ENCODE measurements at places on chromosomes 3 and 15.

DNA sequence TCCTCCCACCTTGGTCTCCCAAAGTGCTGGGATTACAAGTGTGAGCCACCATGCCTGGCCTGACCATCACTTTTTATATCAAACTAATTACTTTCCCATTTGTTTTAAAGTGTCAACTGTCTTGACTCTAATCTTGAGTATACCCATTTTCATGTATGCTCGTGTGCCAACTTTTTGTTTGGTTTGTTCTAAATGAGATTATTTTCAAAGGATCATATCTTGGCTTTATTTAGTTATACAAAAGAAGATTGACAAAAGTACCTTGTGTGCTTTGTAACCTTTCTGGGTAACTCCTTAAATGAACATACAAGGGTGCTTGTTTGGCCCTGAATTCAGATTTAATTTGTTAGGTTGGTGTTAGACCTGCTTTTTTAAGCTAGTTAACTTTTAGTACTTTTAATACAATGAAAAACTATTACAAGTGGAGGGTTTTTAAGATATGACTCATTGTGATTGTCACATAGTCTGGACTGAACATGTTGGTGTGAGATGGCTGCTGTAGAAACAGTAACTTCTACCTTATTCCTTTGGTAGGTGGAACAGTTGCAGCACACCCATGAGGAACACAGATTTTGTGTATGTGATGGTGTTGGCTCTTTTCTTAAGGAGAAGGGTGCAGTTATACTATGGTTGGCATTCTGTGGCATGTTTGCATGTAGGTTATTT is 10.7 kb downstream of the KIF23 start:
- DNase-seq = no peak

GRCh38 chr3:45566196-45566595 is 28.4 kb upstream of the LIMD1 start:
- DNase-seq = no peak

DNA sequence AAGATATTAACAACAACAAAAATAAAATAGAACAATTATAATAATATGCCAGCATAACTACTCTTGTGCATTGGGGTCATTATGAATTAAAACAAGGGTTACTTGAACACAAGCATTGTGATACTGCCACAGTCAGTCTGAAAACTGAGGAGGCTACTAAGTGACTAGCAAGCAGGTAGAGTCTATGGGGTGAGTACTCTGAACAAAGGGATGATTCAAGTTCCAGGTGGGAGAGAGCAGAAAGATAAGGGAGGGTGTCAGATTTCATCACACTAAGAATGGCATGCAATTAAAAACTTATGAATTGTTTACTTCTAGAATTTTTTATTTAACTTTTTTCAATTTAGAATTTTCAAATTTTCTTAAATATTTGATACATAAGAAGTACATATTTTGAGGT is 754.4 kb upstream of the GOLIM4 start:
- no peak for DNase-seq

DNA sequence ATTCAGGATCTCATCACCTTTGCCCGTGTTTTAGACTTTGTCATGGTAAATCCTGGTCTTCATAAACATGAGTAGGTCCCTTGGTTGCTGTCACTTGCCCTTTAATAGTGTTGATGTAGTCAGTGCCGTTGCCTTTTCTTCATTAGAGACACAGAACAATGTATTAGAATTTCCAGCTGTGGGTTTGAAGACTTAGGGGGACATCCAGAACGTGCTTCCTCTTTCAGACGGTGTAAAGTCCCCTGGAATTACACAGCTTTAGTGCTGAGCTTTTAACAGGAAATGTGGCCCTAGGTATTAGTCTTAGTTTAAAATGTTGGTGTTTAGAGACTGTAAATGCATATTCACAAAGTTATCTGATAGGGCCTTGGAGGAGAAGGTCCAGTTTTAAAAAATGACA is 8.8 kb upstream of the LRCH3 start:
- no peak for DNase-seq

GRCh38 chr3:3847994-3848922 is 49.0 kb downstream of the LRRN1 start:
- no peak for DNase-seq

- no peak for DNase-seq
Measured at GRCh38 chr3:197463279-197463678, 92.5 kb downstream of the BDH1 start.

GRCh38 chr3:181298421-181298820 is 308.9 kb upstream of the DNAJC19 start:
- no peak for DNase-seq

- no peak for DNase-seq
Measured at GRCh38 chr15:36577082-36577481, 2.3 kb upstream of the CDIN1 start.

DNA sequence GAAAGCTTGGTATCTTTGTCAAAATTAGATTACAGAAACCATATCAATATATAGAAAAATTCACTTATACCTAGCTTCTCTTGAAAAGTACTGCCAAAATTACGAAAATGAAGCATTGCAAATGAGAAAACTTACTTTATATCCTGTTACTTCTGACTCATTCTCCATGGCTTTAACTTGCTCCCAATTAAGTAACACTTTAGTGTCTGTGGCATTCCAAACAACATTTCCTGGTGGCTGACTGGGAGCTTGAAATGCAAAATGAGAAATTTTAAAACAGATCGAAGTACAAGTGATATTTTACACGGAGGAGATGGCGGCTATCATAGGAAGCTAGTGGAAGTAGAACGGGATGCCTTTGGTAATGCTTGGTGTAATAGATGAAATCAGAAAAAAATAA is 347.3 kb downstream of the CNTN3 start:
- DNase-seq = no peak

DNA sequence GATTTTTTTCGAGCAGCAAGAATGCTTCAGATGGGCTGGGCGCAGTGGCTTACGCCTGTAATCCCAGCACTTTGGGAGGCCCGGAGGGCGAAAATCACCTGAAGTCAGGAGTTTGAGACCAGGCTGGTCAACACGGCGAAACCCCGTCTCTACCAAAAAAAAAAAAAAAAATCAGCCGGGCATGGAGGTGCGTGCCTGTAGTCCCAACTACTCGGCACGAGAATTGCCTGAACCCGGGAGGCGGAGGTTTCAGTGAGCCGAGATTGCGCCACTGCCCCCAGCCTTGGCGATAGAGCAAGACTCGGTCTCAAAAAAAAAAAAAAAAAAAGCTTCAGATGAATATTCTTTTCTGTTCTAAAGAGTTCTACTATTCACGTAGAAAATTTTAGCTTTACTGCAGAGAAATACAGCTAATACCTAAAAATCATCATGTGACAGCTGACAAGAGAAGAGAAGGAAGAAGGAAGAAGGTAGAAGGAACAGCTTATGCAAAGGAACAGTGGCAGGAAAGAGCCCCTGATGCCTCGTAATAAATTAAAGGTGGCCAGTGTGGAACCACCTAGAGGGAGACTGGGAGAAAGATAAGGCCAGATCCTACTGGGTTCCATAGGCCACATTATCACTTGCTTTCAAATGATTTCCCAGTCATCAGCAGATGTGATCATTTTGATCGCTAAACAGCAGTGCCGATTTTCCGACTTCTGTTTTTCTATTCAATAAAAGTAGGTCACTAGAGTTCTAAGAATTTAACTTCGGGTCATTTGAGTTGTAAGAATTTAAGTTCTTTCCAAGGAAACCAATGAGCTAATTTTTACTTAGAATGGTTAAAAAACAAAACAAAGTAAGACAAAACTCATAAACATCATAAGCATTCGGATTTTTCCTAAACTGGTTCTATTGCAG is 1.5 kb downstream of the CMTM6 start:
- DNase-seq = no peak

DNA sequence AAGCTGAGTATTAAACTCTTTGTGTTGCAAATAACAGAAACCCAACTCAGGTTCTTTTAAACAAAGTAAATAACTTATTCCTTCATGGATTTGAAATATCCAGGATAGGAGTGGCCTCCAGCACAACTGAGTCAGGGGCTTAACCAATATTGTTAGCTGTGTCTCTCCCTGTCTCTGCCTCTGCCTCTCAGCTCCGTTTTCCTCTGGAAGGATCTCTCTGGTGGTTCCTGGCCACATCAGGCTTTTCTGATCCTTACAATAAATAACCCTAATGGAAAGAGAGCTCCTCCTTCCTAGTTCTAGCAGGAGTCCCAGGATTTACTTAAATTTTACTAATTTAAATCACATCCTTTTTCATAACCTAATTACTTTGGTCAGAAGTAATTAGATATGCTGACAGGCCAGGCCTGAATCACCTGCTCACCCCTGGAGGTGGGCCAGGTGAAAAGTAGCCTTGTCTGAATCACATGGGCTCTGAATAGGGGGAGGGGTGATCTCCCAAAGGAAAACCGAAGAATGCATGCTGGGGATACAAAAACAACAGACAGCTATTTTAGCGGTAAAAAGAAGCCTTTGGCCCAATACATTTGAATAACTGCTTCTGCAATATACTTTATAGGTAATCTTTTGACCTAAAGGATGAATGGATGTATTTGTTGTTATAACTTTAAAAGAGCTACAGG is 75.4 kb downstream of the REC114 start:
- no peak for DNase-seq

DNA sequence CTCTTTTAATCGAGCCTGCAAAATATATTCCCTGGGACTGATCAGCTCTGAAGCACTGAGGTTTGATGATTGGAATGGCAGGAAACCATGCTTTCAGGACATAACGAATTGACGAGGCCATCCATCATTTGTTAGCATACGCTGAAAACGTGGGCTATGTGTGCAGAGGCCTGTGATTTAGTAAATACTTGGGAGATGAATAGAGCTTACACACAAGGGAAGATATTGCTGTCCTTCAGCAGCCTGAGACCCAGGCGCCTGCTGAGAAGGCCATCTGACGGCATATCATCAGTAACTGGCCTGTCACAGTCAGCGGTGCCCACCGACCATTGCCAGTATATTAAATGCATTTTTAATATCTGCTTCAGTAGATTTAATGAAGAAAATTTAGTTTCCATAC is 16.2 kb downstream of the CDIN1 start:
- DNase-seq = no peak

- DNase-seq = no peak
Measured at GRCh38 chr3:4478261-4478660, 11.2 kb upstream of the SUMF1 start.

- DNase-seq = no peak
Measured at GRCh38 chr15:62534996-62535395, 369.9 kb upstream of the C2CD4B start.

- DNase-seq = no peak
Measured at GRCh38 chr15:22866079-22866478, 27.6 kb downstream of the NIPA2 start.

- DNase-seq = no peak
Measured at GRCh38 chr15:46766021-46766420, 951.3 kb upstream of the SEMA6D start.

GRCh38 chr3:69248436-69248835 is 126.0 kb upstream of the LMOD3 start:
- DNase-seq = no peak

DNA sequence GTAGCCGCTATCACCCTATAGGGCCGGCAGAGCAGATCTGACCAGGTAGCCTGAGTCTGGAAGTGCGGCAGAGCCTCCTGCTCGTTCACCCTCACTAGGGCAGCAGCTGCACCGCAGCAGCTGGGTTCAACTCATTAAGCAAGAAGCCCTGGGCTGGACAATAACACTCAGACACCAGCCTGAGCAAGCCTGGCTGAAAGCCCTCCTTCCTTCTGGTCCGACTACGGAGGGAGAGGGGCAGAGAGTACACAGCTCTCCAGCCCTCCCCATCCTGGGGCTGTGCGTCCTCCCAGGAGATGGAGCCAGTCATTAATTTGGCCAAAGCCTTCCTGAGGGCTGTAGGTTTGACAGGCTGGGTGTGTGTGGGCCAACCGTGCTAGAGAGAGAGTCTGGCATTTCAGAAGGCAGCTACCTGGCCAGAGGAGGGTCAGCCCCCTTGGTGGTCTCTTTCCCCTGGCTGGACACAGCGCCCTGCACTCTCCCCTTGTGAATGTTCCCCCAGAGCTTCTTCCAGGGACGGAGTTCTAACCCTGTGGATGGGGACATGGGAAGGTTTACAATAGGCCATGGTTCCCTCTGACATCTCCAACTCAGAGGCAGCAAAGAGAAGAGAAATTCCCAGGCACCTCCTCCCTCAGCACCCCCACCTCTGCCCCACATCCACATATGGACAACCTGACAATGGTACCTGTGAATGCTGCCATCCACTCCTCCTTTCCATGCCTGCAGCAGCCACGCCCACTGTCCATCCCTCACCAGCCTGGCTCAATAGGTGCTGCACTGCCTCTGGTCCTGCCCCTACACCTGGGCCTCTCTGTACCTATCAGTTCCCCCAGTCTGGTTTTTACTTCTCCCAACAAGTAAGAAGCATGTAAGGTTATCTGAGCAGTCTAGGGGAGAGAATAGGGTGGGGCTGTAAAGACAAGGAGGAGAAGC is 6.5 kb downstream of the CHRNB4 start:
- DNase-seq = no peak

DNA sequence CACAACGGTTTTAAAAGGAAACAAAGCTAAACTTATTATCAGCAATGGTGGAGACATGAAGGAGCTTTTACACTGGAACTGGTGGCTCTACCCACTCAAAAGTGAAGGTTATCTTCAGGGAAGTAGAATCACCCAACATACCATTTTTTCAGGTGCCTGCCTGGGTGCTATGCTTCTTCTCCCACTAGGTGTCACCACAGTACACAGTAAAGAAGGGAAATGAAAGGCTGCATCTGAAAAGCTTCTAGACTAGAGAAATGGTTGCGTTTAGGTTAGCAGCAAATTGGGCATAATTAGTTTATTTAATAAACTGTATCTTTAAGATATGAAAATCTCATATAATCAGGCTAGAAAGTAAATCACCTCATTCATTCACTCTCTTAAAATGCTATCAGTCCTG is 47.0 kb upstream of the SELENOK start:
- DNase-seq = no peak

DNA sequence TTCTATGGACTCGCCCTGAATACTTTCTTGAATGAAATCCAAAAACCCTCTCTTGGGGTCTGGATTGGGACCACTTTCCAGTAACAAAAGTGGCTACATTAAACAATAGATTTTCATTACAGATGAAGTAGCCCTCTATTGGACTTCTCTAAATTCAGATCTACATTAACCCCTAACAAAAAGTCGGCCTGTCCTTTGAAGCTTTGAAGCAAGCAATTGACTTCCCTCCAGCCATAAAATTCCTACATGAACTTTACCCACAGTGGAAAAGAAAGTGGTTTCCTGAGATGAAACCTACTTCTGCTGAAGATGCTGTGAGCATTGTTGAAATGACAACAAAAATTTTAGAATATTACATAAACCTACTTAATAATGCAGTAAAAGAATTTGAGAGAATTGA is 967.1 kb upstream of the ROBO1 start:
- DNase-seq = no peak

GRCh38 chr15:70036585-70037291 is 61.0 kb downstream of the TLE3 start:
- no peak for DNase-seq

DNA sequence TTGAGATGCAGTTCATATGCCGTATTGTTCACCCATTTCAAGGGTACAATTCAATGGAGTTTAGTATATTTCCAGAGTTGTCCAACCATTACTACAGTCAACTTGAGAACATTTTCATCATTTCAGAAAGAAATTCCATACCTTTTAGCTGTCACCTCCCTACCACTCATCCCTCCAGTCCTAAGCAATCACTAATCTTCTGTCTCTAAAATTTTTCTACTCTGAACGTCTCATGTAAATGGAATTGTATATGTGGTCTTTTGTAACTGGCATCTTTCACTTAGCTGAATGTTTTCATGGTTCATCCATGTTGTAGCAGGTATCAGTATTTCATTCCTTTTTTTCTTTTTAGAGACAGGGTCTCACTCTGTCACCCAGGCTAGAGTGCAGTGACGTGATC is 51.1 kb downstream of the CMTM7 start:
- DNase-seq = no peak

All from stimulated activated CD8-positive, alpha-beta memory T cell treated with anti-CD3 and anti-CD28 coated beads, Interleukin-4, amount 100 ng/mL, for 1 hour (primary cell).